ENCODE measurements at places on chromosomes 5 and 9.

GRCh38 chr5:136048966-136049365 lies 20.2 kb downstream of the TGFBI start:
- DNase-seq: no peak

- DNase-seq: no peak
Observed at GRCh38 chr5:24737163-24737562, 92.4 kb upstream of the CDH10 start.

GRCh38 chr9:14379280-14379679 lies 65.3 kb upstream of the NFIB start:
- DNase-seq: no peak

- no peak for DNase-seq
Observed at GRCh38 chr9:114374936-114375335, 12.8 kb downstream of the AKNA start.

DNA sequence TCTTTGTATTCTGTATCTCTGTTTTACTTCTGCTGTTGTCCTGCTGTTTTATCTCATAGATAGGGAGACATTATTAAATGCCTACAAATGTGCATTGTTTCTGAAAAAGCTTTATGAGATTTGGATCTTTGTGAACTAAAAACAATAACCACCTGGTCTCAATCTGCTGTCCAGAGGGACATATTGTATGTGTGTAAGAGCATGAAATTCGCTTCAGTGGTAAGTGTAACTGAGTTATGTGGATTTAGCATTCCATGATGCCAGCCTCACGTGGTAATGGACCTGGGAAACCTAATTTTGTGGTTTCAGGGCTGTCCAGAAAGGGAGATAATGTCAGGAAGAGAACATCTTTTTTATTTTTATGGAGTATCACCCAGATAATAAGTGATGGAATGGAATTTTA lies 119.3 kb downstream of the GDNF start:
- no peak for DNase-seq

DNA sequence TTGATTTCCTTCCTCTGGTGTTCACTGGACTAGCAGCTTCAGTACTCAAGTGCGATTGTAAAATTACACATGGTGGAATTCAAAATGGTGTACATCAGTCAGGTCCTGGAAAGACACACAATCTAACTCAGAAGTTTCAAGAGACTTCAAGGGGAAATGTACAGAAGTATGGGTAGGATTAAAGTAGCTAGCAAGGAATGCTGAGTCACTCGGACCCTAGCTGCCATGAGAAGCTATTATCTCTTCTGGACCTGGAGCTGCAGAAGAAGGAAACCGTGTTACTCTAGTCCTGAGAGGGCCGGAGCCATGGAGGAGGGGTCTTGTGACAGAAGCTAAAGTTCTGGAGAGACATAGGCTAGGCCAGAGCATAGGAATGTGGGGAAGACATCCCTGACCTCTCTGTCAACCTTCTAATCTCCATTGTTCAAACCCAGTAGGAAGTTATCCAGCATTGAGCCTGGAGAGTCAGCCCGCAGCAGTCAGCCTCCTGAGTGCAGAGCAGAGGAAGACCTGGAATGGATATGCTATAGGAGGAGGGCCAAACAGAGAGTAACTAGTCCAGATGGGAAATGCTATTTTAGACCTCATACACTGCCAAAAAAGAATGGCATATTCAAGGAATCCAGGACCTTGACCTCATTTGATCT lies 84.3 kb downstream of the GHR start:
- no peak for DNase-seq

- DNase-seq: peak; percentile 34
Observed at GRCh38 chr9:125631391-125632085, 75.5 kb downstream of the MAPKAP1 start.

- no peak for DNase-seq
Observed at GRCh38 chr5:35160486-35161116, 69.7 kb downstream of the PRLR start.

- DNase-seq: no peak
Observed at GRCh38 chr5:56973473-56973872, 21.6 kb upstream of the MIER3 start.

DNA sequence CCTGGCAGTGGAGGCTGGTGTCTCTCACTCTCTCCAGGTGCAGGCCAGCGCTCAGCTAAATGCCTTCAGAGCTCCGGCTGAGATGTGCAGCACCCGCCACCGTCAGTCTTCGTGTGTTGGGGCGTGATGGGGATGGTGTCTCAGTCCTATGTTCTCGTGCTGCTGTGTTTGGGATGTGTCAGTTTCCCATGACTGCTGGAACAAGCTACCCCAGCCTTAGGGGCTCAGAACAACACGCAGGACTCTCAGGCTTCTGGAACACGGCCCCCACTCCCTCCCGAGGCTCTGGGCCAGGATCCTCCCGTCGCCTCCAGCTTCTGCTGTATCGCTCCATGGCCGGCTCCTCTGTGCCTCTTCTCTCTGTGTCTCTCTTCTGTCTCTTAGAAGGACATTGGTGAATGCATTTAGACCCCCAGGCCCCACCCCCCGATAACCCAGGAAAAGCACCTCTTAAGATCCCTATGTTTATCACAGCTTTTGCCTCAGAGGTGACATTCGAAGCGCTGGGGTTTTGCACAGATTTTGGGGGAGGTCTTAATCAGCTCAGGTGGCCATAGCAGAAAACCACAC lies 9.6 kb upstream of the CEP72 start:
- no peak for DNase-seq

DNA sequence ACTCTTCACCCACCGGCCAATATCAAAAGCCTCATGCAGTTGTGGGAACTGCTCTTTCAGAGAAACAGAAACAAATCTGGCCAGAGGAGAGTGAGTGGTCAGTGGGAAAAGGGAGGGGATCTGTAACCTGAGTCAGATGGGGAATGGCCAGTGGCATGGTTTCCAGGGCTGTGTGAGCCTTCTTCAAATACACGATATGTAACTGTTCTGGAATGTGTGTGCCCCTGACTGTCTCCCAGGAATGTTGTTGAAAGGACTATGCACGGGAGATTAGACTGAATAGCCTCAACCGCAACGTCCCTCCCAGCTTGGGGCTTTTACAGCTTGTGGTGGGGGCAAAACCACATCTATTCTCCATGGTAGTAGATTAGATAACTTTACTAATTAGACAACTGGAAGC lies 60.8 kb downstream of the SH3TC2 start:
- no peak for DNase-seq

- DNase-seq: peak; percentile 61
Observed at GRCh38 chr5:55159763-55160492, at the start of gene GPX8. TSS of gene GPX8 (plus strand) at chr5:55160171. CDS start at chr5:55160193, 22 bp downstream.

GRCh38 chr5:171258737-171259415 lies 50.2 kb upstream of the TLX3 start:
- DNase-seq: no peak

DNA sequence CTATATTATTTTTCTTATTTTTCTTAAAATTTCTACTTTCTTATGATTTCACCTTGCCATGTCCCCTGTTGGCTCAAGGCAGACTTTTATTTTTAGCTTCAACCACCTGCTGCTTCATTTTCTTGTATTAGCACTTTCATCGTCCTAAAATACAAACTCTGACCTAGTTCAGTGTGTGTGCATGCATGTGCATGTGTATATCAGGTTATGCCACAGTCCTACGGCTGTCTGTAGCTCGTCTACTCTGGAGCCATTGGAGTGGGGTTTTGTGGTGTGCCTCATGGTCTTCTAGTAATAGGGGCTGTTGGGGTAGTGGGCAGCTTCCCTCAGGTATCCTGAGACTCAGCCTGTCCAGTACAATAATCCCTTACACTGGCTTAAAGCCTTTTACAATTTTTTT lies 13.4 kb upstream of the SPINK1 start:
- no peak for DNase-seq

GRCh38 chr9:129650680-129651235 lies 8.8 kb upstream of the ASB6 start:
- DNase-seq: no peak

DNA sequence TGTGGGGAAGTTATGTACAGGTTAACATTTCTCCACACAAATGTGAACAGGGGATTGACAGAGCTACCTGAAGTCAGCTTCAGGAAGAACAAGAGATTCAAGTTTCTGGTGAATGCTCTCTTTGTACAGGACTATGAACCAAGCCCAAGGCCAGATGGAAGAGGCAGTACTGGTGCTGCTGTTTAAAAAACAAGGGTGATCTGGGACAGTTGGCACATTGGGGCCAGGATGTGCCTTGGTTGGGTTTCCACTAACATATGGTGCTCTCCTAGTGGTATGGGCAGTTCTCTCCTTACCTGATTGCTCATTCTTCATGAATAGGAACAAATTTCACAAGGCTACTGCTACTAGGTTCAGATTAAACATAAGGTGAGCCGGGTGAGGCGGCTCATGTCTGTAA lies 40.0 kb downstream of the MTMR12 start:
- no peak for DNase-seq

DNA sequence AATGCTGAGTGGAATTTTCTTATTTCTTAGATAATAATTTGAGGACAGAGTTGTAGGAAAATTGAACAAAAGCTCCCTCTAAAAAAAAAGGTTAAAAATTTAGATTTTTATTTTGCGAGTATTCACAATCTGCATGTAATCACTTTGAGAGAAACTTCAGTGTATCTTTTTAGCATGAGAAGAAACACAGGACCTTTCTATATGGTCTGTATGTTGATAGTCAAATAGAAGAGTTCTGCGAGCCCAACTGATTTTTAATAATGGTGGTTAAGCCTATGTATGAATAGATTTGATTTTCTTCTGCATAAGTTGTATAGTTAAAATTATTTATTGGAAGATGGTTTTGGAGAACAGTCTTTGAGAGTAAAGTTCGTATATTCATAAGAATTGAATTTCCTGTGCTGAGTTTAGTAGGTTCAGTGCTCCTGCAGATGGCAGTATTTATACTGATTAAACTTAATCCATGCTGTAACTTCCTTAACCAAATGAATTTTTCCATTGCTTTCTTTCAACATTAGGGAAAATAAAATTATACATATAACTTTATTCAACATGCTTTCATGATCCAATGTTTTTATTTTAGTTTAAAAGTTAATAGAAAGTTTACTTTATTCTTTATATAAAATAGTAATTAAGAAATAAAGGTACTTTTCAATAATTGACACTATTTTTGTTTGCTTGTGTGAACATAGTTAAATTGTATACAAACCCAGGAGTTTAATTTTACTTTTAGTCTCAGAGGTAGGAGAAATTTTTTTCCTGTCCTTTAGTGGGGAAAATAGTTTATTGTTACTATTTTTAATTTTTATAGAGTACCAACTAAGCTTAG lies 19.6 kb downstream of the TCERG1 start:
- DNase-seq: no peak

DNA sequence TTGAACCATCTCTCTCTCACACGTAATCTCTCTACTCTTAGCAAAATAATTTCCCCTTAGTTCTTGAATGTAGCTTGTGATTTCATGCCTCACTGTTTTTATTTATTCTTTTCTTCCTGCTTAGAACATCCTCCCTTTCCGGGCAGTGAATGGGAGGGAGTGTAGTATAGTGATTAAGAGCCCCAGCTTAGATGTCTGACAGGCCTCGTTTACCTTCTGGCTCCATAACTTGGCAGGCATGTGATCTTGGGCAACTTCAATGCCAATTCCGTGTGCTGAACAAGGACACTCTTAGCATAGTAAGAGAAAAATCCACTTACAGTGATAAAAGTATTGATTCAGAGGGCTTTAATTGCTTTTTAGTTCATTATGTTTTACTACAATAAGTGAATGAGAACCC lies 96.3 kb upstream of the TNPO1 start:
- no peak for DNase-seq

- DNase-seq: no peak
Observed at GRCh38 chr9:77087506-77087905, 68.1 kb downstream of the FOXB2 start.

DNA sequence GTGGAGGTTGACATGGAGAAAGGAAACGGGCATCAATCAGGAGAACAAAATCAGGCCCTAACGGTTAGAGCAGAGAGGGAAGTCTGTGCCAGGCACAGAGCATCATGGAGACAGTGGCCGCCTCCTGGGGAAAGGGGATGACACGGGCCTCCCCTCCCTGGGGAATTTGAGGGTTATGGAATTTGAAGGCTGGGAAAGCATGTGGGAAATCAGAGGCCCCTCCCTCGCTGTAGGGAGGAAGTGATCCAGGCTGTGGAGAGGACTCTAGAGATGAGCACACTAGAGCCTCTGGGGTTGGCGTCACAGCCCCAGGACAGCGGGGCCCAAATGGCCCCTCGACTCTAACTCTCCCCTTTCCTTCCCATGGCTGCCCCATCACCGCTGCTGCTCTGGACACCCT lies 36.7 kb downstream of the PROP1 start:
- no peak for DNase-seq

- DNase-seq: no peak
Observed at GRCh38 chr9:71885467-71885866, 25.5 kb downstream of the ABHD17B start.

DNA sequence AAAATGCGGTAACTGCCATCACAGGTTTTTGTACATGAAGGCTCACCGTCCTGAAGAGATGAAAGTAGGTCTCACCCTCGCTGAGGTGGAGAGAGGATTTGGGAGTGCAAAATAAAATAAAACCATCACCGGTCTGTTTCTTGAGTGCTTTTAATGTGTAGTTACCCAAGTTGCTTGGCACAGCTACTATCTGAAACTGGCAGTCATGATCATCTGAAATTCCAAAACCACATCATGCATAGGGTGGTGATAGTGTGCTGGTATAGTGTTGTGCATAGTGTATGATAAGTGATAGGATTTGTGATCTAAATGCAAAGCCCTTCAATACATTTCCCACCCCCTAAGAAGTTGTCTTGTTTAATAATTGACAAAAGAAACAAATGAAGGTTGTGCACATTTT lies 381.3 kb downstream of the DMRT2 start:
- DNase-seq: no peak

- DNase-seq: no peak
Observed at GRCh38 chr9:99411479-99412115, 189.5 kb downstream of the SEC61B start.

DNA sequence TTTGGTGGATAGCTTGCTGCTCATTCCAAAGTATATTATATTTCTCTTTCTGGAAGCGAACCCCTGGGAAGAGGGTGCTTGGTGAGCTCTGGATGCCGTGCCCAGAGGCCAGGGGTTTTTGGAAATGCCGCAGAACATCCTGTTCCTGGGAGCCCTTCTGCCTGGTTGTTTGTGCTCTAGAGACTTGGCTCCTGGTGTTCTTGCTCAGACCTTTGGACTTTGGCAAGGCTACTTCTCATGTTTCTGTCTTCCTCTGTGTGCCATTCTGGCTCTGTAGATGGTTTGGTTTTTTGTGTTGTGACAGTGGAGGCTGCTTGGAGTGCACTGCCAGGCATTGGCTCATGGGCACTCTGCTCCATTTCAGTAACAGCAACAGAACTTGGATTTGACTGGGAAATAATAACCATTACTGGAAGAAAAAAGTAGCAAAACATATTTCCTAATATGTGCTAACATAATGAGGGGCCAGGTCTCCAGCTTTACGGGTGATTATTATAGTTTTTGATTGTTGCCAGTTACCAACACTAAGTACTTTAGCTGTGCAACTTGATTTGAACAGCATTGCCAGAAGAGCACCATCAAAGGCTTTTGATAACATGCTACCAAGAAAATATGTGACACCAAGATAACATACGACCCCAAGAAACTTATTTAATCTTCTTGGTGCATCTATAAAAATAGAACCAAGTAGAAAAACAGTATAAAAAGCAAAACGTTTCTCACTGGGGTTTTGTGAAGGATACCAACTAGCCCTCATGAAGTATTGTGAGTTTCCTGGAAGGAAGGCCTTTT lies 94.2 kb downstream of the PCSK1 start:
- DNase-seq: no peak
